ENCODE measurements at places on chromosomes 2 and 18.

DNA sequence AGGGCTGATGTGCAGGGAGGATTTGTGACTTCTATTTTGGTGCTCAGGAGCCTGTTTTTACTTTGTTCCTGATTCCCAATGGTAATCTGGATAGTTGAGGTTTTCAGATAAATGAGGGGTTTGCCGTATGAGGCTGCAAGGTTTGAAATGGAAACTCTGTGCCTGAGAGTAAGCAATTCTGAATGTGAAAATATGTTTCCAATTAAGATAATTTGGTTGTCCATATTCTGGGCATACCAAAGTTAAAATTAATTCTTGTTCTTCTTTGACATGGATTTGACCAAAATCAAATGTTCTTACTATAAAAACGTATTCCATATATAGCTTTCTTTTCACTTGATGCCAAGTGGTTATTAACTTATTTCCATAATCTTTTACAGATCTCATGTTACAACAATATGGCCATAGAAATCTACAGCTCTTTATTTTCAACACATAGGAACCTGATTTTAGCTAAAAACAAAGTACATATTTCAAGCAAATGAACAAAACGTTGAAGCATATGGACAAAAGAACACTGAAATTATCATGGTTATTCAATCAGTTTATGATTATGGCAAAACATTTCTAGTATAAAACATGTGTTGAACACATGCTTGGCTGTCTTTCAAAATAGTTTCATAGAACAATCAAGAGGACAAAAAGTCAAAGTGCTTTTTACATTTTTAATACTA is 63.4 kb upstream of the ARHGAP28 start:
- DNase-seq: no peak

- DNase-seq: peak; percentile 30
Measured at GRCh38 chr2:71721362-71721665, 268.0 kb downstream of the DYSF start.

- DNase-seq: no peak
Measured at GRCh38 chr18:76647322-76647721, 152.3 kb upstream of the ZNF516 start.

- no peak for DNase-seq
Measured at GRCh38 chr2:161063946-161064306, 96.3 kb upstream of the TANK start.

- DNase-seq: no peak
Measured at GRCh38 chr18:47935321-47936055, 5.0 kb upstream of the SMAD2 start.

Data from stomach (tissue), 19 donors.